Keratinocyte (primary cell): ENCODE measurements at places on chromosomes 1 and 21.

DNA sequence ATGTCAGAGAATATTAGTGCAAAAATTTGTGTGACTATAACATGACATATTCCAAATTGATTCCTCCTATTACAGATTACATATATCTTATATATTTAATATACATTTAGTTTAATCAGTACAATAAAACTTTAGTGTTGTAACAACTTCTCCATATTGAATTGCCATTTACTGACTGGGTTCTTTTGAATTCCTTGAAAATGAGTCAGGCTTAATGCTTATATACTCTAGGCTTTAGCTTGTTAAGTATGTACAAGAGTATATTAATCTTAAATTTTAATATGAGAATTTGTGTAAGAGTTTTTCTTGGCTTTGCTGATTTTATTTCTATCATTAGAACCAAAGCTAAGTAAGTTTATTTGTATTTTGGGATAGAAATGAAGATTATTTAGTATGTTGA is 40.3 kb downstream of the XPR1 start:
- H3K27ac ChIP-seq, result no peak overlapping the region
- H3K4me1 ChIP-seq, result peaks cover 5% of the 10 kb centered on the region
- no peak overlapping the region for H3K4me3 ChIP-seq
- H3K27me3 ChIP-seq, result no peaks in the 10 kb centered on the region
- no peak for DNase-seq

DNA sequence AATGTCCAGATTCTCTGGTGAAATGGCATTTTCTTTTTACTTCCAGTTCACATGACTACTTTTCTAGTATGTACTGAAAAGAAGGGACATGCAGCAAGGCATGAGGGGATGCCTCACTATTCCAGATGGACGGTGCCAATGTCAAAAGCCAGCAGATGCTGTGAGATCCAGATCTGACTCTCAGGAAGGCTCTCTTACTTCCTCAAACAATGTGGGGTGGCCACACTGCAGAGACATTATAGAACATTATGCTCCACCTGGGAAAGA is 17.7 kb downstream of the CRYZ start:
- no peak overlapping the region for H3K4me3 ChIP-seq
- DNase-seq, result no peak
- no peak overlapping the region for H3K27ac ChIP-seq
- no peaks in the 10 kb centered on the region for H3K4me1 ChIP-seq

DNA sequence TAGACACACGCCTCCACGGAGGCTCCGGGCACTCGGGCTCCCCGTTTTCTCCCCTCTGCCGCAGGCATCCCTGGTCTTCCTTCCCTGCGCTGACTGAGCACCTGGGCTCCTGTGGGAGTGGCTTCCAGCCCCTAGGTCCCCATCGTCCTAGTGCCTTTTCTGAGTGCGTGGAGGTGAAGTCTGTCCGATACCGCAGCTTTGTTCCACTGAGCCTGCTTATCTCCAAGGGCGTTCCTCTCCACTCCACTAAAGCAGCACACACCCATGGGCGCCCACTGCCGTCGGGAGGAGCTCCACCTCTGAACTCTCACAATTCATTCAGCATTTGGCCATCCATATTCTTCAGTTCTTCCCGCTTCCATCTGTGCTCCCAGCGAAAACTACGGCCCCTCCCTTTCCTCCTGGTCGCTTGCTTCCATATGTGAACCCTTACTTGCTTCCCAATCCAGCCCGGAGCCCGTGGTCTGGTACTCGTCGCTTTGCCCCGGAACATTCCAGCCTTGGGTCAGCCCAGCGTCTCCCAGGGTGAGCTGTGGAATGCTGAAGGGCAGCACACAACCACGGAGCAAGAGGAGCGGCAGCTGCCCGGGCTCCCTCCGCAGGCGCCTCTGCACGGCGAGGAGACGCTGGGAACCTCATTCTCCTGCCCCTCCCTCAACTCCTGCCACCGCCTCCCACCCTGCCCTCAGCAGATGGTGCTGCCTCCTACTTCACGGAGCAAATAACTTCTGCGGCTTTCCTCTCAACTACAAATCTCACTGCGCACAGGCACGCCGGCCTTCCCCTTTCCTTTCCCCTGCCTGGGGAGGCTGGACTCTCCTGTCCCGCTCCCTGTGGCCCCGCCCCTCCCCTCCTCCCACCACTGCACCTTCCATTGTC is 27.5 kb downstream of the ATP8B2 start:
- H3K27ac ChIP-seq, result no peak overlapping the region
- H3K4me1 ChIP-seq, result peaks cover 17% of the 10 kb centered on the region
- DNase-seq, result no peak
- no peaks in the 10 kb centered on the region for H3K27me3 ChIP-seq

DNA sequence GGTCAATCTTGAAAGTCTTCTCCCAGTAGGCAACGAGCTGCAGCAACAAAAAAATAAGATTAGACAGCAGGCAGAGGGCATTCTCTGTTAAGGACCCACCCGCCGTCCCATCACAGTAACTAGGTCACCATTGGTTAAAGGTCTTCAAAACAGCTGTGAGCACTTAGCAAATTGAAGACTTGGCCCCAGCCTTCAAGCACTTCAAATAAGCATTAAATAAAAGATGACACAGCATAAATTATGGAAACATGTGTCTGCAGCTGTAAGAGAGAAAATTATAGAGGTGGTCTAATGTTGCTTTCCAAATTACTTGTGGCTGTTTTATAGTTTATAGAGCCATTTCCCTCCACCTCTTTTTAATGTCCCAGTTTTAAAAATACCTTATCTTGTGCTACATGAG is 61.2 kb downstream of the VANGL1 start:
- no peak for DNase-seq
- H3K27ac ChIP-seq, result no peak overlapping the region
- H3K27me3 ChIP-seq, result no peaks in the 10 kb centered on the region
- H3K36me3 ChIP-seq, result no peaks in the 10 kb centered on the region
- H3K4me1 ChIP-seq, result peaks cover 18% of the 10 kb centered on the region
- no peak overlapping the region for H3K4me3 ChIP-seq

DNA sequence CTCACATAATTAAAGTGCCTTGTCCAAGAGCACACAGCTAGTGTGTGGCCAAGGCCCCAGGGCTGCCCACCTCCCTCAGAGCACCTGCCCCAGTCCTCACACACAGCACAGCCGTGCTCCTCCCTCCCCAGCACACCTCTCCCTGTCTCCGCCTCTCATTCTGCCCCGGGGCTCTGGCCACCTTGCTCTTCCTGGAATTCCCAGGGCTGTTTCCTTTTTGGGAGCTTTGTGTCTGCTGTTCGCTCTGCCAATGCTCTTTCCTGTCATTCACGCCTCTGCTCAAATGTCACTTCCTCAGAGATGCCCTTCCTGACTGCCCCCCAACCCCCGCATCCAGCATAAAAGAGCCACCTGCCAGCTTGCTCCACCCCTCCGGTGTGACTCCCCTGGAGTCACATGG is 13.3 kb downstream of the SLC6A17 start:
- no peak overlapping the region for H3K4me3 ChIP-seq
- H3K4me1 ChIP-seq, result no peaks in the 10 kb centered on the region
- no peak overlapping the region for H3K27ac ChIP-seq
- H3K27me3 ChIP-seq, result no peaks in the 10 kb centered on the region
- H3K36me3 ChIP-seq, result no peaks in the 10 kb centered on the region

DNA sequence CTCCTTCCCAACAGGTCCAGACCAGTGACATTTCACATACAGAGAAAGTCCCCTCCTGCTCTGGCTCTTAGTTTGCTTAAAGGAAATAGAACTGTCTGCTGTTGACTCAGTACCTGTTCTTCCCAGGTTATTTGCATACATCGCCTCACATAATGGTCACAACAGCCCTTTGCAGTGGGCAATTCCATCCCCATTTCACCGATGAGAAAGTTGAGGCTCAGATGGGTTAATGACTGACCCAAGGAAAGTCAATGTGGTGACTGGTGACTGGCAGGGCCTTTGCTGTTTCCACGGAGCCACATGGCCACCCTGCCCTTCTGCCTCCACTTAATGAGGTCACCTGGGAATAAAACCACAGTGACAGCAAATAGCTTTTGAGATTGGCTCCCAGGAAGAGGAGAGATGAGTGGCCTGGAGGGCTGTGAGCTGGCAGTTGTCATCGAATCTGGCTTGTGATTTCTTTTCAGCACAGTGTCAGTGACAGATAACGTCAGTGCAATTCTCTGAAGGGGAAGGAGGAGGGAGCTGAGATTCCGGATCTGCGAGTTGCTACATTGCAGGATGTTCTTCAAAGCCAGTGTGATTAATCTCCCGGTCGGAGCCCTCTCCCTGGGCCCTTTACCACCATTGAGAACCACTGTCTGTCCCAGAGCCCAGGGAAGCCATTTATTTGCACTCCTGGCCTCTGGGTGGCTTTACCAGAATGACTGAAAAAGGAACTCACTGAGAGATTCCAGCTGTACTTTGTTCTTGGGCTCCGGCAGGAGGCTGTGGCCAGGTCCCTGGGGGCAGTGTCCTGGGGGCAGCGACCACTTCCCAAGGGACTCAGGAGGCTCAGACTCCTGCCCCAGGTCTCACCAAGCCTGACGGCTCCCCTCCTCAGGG is 117.2 kb downstream of the CNIH3 start:
- H3K4me3 ChIP-seq, result no peak overlapping the region
- no peak overlapping the region for H3K27ac ChIP-seq
- no peak for DNase-seq
- peaks cover 7% of the 10 kb centered on the region for H3K27me3 ChIP-seq

DNA sequence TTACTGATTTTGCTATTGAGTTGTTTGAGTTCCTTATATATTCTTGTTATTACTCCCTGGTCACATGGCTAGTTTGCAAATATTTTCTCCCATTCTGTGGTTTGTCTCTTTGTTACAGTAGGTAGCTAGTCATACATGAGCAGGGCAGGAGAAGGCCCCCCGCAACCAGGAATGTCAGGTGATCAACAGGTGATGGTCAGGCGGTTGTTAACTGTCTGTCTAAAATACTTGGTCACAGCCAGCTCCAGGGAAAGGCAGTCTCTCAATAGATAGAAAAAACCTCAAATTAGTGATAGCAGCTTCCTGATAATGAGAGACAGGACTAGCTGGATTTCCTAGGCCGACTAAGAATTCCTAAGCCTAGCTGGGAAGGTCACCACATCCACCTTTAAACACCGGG is 217.9 kb downstream of the RHOU start:
- H3K4me1 ChIP-seq, result no peaks in the 10 kb centered on the region
- no peaks in the 10 kb centered on the region for H3K27me3 ChIP-seq
- no peak overlapping the region for H3K4me3 ChIP-seq
- H3K36me3 ChIP-seq, result no peaks in the 10 kb centered on the region

GRCh38 chr1:112852276-112852675 is 103.7 kb downstream of the SLC16A1 start:
- DNase-seq, result no peak
- H3K27me3 ChIP-seq, result no peaks in the 10 kb centered on the region
- peak overlapping the region; percentile 49 for H3K27ac ChIP-seq
- H3K36me3 ChIP-seq, result no peaks in the 10 kb centered on the region
- H3K4me3 ChIP-seq, result no peak overlapping the region
- peaks cover 17% of the 10 kb centered on the region for H3K4me1 ChIP-seq

GRCh38 chr1:236148470-236148845 is 6.1 kb downstream of the GPR137B start:
- no peaks in the 10 kb centered on the region for H3K27me3 ChIP-seq
- H3K36me3 ChIP-seq, result no peaks in the 10 kb centered on the region
- peaks cover 8% of the 10 kb centered on the region for H3K4me1 ChIP-seq

DNA sequence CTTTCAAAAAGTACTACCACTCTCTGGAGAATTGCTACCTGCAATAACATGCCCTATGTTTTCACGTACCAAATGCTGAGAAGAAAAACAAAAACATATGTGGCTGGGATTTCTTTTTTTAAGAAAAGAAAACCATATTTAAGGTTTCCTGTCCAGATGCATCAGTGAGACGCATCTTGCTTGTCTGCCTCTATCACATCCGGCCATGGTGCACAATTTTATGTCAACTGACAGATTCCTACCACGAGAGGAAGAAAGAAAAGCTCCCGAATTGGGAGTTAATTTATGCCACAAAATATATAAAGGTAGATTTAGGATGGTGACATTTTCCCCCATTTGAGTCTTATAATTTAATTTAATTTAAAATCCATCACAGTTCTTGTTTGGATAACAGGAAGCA is 62.3 kb upstream of the COL24A1 start:
- no peak overlapping the region for H3K4me3 ChIP-seq
- DNase-seq, result no peak
- no peaks in the 10 kb centered on the region for H3K36me3 ChIP-seq
- H3K4me1 ChIP-seq, result no peaks in the 10 kb centered on the region

GRCh38 chr1:16143566-16144324 is 12.1 kb downstream of the EPHA2 start:
- peaks cover 98% of the 10 kb centered on the region for H3K4me1 ChIP-seq
- H3K36me3 ChIP-seq, result peaks cover 27% of the 10 kb centered on the region
- H3K27ac ChIP-seq, result peak overlapping the region; percentile 77
- H3K27me3 ChIP-seq, result no peaks in the 10 kb centered on the region
- H3K4me3 ChIP-seq, result peak overlapping the region; percentile 54

- no peak overlapping the region for H3K27ac ChIP-seq
- no peak for DNase-seq
- H3K36me3 ChIP-seq, result no peaks in the 10 kb centered on the region
These were observed 14.4 kb downstream of the UROD start for GRCh38 chr1:45026446-45026845.

- H3K4me3 ChIP-seq, result no peak overlapping the region
- no peak overlapping the region for H3K27ac ChIP-seq
- H3K27me3 ChIP-seq, result no peaks in the 10 kb centered on the region
- no peak for DNase-seq
These were observed 134.5 kb downstream of the LIPI start for GRCh38 chr21:14076143-14076806.

DNA sequence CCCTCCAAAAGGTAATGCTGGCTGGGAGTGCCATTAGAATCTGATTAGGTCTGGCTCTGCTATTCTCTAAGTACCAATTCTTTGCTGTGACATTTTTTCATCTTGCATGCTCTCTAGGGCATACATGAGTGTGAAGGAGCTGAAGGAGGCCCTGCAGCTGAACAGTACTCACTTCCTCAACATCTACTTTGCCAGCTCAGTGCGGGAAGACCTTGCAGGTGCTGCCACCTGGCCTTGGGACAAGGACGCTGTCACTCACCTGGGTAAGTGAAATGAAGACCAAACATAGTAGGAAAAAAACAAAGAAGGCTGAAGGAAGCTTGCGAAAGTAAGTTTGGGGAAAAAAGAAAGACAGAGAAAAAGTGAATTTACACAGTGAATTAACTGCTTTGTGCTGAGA is 207.9 kb downstream of the PAPPA2 start:
- H3K27me3 ChIP-seq, result no peaks in the 10 kb centered on the region
- no peak for DNase-seq
- no peak overlapping the region for H3K4me3 ChIP-seq
- no peaks in the 10 kb centered on the region for H3K36me3 ChIP-seq
- H3K27ac ChIP-seq, result no peak overlapping the region
